Fibroblast of skin of right biceps (primary cell): ENCODE measurements at places on chromosomes 2 and 18.

DNA sequence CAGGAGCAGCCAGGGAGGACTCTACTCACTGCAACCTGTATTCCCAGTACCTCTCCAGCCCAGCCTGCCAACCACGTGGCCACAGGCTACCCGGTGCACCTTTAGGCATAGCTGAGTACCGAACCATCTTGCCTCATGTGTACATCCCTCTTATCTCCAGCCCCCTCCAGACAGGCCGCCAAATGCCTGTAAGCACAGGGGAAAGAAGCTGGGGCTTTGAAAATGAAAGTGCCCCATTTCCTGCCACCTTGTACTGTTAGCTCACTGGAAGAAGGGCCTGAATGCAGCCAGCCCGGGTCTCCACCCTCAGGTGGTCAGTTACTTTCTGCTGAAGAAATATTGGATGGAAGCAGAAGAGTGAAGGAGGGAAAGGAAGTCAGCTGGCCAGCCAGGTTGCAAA lies 27.2 kb upstream of the RFX8 start:
- no peak for DNase-seq

DNA sequence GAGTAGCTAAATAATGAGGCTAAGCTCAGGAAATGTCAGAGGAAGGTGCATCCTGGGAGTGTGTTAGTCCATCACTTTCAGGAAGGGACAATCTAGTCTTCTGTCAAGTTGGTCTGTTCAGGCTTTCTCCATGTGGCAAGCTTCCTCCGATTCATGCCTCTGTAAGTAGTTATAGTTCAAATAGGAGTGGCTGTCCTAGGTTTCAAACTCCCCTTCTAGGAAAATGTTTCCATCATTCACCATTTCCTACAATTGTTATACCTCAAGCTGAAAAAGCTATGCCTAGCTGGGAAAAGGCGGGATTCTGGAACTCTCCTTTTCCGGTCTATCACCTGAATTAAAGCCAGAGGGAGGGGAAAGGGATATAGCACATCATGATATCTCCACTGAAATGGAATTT lies 287.7 kb upstream of the ZSWIM2 start:
- DNase-seq = no peak

GRCh38 chr18:80175451-80176204 lies 66.6 kb downstream of the ADNP2 start:
- DNase-seq = no peak

GRCh38 chr2:104846786-104847585 lies 6.9 kb upstream of the POU3F3 start:
- no peak for DNase-seq

- DNase-seq = no peak
Measured at GRCh38 chr2:133334923-133335322, 233.3 kb downstream of the NCKAP5 start.

GRCh38 chr2:10362096-10362897 lies 59.6 kb downstream of the HPCAL1 start:
- DNase-seq = no peak

- DNase-seq = peak; percentile 40
Measured at GRCh38 chr2:218230882-218231281, 13.9 kb downstream of the ARPC2 start.

DNA sequence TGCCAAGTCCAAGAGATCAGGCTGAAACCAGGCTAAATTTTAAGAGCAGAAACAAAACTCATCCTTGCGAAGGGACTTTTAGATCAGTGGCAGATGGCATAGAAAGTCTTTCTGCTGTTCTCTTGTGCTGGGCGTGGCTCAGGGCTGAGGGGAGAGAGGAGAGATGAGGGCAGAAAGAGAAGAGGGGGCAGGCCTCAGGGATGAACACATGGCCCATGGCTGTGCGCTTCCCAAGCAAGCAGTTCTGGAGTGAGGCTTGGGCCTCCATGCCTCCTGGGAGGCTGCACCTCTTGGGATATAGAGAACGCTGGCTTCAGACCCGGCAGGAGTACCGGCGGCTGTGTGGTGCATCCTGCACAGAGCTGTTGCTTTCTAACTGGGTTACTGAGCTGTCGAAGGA lies 41.0 kb downstream of the HPCAL1 start:
- no peak for DNase-seq

- DNase-seq = no peak
Measured at GRCh38 chr2:239286901-239287300, 113.9 kb downstream of the HDAC4 start.

DNA sequence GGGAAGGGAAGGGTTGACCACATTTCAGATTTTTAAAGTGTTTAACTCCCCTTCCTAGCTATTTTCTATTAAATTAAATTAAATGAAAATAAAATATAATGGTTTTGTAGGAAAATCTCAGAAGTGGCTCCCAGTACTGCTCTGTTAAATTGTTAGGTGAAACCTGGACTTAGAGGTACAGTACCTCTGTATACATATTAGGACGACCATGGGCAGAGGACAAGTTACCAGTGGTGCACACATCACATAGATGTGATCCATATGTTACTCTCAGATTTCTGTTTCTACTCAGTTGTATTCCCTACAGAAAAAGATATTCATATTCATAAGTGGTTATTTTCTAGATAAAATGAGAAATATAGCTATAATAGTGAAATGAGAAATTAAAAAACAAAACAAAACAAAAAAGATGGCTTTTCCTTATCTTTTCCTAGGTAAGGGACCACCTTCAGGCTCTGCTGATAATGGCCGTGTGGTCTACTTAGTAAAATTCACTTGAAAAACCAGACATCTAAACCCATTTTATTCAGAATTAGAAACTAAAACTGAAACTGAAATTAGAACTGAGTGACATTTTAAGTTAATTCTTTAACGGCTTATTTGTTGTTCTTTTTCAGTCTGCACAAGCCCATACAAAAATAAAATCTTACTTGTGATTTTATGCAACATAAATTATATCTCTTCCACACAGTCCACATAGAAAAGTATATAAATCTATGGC lies 832.5 kb upstream of the CHAC2 start:
- DNase-seq = no peak

DNA sequence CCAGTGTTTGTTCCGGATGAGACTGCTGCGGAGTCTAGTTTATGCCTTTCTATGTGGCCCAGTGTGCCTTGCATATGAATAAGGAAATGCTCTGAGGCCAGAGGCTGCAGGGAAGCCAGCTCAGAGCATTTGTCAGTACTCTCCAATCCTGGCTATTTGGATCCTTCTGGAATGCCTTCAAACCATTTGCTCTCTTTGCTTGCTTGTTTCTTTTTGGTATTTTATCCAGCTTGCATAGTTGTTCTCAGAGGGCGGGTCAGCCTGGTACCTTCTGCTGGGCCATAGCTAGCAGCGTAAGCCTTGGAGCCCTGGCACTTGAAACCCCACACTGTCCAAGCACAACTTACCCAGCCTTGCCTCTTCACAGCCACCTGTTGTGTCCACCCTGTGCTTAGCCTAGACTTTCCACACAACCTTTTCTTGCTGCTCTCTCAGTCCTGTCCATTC lies 20.5 kb downstream of the CENPO start:
- DNase-seq = no peak

- no peak for DNase-seq
Measured at GRCh38 chr2:54529935-54530334, 73.8 kb downstream of the SPTBN1 start.

DNA sequence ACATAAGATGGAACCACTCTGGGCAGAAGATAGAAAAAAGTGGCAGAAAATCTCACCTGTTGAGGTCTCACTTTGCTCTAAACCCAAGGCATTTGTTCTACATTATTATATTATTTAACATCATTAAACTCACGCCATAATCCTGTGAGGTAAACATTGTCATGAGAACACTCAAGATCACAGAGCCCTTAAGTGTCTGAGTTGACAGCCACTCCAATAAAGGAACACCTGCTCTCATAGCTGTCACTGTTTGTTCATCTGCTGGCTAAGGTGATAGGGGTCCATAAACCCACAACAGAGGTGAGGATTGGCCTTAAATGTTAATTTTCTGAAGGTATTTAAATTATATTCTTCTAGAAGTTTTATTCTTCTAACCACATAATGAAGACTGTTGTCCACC lies 439.7 kb downstream of the RIT2 start:
- DNase-seq = no peak

- DNase-seq = peak; percentile 69
Measured at GRCh38 chr2:231883468-231883881, 42.7 kb downstream of the NPPC start.

DNA sequence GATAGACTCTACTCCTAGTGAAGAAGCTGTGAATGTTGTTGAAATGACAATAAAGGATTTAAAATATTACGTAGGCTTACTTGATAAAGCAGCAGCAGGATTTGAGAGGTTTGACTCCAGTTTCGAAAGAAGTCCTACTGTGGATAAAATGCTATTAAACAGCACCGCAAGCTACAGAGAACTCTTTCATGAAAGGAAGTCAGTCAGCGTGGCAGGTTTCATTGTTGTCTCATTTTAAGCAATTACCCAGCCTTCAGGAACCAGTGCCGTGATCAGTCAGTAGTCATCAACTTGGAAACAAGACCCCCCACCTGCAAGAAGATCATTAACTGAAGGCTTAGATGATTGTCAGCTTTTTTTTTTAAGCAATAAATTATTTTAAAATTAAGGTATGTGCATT lies 14.0 kb downstream of the USP14 start:
- no peak for DNase-seq

GRCh38 chr2:201126308-201127151 lies 10.6 kb downstream of the CFLAR start:
- DNase-seq = peak; percentile 63

- DNase-seq = no peak
Measured at GRCh38 chr2:148570989-148571388, 73.6 kb upstream of the EPC2 start.

DNA sequence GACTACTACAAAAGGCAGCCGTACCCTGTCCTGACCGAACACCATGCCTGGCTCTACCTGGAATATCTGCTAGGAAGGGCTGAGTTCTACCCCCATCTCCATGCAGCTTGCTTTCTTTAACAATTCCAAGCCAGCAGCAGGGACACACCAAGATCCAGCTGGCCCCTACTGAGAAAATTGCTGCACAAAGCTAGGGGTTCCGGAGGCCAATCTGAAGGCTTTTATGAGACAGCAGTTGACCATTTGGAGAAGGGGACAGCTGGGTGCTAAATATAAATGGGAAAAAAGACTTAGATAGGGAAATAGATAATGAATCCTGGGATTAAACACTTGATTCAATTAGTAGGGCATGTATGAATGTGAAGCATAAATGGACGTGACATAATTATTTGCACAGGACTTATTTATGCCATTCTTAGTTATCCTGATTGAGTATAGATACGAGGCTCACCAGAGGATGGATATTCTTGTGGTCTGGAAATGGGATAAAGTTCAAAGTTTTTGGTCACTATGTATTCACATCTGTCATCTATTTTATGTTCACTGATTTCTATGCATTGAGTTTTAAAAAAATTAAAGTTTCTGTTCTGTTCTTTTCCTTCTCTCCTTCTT lies 204.0 kb downstream of the ZNF521 start:
- DNase-seq = no peak

DNA sequence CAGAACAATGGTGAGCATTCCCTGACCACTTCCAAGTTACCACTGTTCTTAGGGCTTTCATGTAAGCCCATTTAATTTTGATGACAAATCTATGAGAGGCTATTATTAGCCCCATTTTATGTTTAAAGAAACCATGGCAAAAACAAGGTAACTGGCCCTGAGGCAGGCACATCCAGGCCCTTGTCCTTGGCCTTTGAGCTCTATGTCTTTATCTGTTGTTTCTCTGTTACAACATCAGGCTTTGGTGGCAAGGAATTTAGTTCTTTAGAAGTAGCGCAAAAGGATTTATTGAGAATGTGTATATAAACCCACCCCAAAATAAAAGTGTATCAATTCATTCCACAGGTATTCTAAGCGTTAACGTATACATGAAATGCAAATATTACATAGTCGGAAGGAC lies 257.1 kb downstream of the HNMT start:
- no peak for DNase-seq

DNA sequence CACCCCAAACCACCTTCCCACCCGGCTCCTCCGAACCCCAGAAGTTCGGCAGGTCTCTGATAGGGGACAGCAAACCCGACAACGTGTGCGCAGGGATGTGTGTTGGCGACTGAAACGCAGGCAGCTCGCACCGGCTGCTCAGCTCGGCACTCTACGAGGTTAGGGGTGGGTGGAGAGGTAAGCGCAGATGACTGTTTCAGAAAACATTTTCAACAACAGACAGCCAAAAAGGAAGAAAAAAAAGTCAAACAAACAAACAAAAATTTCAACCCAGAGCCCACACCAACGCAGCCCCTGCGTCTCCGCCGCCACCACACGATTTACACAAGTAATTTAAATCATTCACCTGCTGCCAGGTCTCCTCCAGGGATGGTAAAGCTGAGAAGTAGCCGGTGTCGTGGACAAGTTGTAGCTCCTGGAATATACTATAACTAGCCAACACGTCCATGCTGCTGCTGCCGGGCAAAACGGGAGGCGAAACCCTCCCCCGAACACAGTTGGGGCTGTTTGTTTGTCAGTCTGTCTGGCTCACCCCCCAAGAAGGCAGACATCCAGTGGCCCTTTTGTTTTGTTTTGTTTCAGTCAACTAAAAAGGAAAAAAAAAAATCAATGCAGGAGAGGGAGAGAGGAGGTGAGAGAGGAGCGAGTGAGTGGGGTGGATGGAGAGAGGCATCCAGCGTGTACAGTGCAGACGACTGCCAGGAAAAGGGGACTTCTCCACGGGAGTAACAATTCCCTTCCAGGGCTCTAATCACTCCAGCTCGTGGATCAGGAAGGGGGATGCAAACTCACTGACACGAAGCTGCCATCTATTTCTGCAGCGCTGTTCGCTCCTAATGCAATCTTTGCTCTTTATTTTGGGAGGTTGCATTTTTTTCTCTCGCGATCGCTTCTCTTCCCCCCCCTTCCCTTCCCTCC lies at the start of gene KLF7:
Gene KLF7 (minus strand): TSS at position 828 of the 918 bp plus-strand sequence. CDS start 380 bp downstream, at position 448.
- DNase-seq = peak; percentile 44

DNA sequence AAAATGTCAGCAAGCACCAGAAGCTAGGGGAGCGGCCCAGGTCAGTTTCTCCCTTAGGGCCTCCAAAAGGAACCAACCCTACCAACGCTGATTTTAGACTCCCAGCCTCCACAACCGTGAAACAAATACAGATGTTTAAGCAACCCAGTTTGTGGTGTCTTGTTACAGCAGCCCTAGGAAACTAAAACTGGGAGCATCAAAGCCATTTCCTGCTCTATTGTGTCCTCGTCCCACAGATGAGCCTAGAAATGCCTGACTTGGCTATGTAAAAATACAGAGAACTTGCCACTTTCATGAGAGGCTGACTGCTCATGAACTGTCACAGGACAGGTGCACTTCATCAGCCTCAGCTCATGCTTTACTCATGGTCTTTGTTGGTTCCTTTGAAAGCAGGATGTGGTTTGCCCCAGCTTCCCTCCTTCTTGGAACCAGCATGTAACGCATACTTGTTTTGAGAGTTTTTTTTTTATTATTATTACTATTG lies 97.6 kb upstream of the SLC39A10 start:
- peak; percentile 91 for DNase-seq

DNA sequence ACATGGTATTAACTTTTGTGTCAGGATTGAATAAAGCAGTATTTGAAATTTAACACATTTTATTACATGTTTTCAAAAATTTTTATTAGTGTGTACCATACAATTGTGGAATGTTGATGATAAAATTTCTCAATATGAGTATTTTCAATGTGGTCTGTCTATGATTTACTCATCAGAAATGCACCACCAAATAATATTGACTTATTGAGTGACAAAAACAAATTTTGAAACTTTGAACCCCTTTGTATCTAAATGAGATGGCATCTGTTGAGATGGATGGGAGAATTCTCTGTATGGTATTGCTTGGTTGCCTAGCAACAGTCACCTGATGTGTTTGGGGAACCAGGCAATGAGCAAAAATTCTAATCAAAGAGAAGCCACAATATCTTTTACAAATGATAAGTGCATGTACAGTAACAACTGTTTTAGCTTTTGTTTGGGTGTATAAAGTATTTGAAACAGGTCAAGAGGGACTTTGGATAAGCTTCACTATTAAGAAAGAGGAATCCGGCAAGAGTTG lies 400.1 kb downstream of the CCDC85A start:
- no peak for DNase-seq
